ENCODE measurements at places on chromosomes 2 and 18.

- no peak for DNase-seq
Observed at GRCh38 chr2:168178520-168179324, 68.7 kb downstream of the STK39 start.

DNA sequence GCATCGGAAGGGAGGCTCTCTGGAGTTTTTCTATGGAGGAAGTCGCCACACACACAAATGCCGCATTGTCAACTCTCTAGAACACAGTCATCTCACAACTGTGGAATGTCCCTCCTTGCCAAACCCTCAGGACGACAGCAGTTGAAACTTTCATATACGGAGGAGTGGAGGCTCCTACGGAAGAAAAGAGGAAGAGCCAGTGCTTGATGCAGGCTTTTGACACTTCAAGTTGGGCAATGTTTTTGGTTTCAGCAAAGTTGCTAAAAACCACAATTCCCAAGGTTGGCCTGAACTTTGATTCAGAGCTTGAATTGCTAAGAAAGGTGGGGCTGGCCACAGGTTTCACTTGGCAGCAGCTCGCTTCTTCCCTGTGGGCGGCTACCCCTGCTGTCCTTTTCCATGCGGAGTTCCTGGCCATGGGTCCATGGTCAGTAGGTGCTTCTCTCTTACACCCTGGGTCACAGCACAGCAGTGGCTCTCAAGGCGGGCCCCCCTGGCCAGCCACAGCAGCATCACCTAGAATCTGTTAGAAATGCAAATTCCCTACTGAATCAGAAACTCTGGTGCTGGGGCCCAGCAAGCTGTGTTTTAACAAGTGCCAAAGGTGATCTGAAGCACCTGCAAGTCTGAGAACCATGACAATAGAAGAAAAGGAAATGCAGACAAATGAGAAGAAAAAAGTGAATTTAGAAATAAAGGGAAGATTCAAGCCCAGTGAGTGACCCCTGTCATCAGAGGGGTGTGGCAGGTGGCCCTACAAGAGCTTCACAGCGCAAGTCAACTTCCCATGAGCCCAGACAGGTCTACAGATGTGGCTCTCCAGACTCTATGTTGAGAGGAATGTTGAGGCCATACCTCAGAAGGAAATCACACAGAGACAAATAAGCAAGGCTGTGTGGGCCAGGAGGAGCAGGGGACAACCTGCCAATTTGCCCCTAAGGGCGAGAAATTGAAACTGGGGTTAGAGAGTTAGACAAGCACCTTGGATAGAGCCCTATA is 856.4 kb downstream of the RNF144A start:
- peak; percentile 70 for DNase-seq

- no peak for DNase-seq
Observed at GRCh38 chr2:10160203-10160955, 37.8 kb downstream of the RRM2 start.

DNA sequence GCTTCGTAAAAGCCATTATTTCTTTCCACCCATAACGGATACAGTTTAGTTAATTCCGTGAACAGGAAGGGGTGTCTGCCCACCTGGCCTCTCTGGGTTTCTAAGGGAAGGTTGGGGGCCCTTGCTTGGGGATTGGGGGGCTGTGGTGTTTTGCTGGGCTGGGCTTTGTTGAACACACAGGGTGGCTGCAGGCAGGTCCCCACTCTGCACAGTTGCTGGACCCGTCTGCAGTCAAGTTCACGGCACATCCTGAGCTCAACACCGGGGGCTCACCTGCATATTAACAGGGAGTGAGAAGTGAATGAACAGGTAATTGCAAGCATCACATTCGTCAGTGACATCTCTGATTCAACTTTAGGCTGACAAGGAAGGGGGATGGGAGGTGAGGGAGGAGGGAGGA is 109.0 kb downstream of the ZNF516 start:
- DNase-seq = no peak

- DNase-seq = no peak
Observed at GRCh38 chr2:111715987-111716904, 167.7 kb downstream of the ANAPC1 start.

DNA sequence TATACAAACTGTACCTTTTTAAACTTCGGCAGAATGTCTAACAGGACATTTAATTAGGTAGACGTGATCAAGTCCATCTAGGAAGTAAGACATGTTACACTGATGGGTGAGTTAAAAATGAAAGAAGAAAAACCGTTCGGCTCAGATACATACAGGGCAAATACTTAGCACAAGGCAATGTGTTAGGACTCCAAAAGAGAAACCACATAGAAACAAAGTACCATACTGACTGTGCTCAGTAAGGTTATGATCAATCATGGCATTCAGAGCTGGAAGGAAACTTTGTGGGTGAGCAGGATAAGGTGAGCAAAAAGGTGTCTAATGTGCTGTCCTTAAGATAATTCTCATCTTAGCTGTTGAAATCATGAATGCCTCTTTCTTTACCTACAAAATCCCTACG is 211.9 kb downstream of the STK39 start:
- DNase-seq = no peak

DNA sequence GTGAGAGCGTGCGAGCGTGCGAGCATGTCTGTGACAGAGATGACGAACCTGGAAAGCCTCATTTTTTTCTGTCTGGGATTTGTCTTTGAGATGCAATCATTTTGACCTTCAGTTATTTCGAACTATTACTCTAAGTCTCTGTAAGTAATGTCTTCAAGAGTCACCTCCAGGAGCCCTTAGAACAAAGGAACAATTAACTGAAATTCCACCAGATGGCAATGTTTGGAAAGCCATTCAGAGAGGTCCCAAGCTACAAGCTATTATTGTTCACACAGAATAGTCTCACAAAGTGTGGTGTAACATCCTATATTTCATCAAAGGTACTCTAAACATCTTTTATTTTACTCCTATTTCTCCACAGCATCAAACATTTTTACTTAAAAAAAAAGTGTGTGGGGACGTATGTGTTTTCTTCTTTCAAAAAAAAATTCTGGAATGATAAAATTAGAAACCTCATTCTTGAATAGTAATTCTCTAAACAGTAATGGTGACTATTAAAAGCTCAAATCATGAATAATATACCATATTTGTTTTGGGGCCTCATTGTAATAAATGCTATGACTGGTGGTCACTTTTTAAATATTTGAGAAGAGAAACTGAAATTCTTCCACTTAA is 35.1 kb upstream of the MAPRE2 start:
- no peak for DNase-seq

- no peak for DNase-seq
Observed at GRCh38 chr2:53829273-53829979, 30.3 kb downstream of the GPR75 start.

GRCh38 chr18:55968550-55968949 is 380.6 kb upstream of the TCF4 start:
- no peak for DNase-seq

DNA sequence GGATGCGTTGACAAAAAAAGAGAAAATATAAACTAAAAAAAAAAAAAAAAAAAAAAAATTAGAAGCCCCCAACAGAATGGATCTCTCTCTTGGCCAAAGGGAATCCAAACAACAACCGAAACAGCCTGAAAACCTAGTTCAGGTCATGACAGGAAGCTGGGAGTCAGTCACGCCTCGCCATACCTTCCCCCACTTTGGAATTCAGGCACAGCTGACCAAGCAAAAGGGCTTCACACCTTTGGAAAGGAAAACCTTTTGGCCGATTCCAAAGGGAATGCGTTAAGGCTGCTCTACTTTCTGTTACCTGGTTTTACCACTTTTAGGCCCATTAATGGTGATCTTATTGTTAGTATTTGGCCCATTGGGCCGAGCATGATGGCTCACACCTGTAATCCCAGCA is 17.9 kb upstream of the RMC1 start:
- DNase-seq = no peak

DNA sequence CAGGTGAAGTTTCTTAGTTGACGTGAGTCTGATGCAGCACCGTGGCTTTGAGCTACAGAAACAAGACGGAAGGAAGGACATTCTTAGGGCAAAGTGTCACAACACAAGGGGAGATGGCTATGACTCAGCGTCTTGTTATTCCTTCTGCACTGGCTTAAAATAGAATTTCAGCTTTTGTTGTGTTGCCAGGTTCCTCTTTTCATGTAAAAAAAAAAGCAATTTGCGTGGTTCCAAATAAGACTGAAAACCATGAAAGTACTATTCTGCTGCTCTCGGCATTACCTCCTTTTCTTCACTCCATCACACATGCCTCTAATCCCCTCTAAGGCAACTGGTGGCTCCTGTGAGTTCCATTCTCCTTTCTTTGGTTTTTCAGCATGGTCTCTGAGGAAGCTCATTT is 150.1 kb downstream of the ANTXR1 start:
- peak; percentile 72 for DNase-seq

GRCh38 chr2:169232551-169233154 is 129.7 kb downstream of the LRP2 start:
- no peak for DNase-seq

GRCh38 chr2:20348542-20348941 is 2.1 kb downstream of the PUM2 start:
- peak; percentile 26 for DNase-seq

DNA sequence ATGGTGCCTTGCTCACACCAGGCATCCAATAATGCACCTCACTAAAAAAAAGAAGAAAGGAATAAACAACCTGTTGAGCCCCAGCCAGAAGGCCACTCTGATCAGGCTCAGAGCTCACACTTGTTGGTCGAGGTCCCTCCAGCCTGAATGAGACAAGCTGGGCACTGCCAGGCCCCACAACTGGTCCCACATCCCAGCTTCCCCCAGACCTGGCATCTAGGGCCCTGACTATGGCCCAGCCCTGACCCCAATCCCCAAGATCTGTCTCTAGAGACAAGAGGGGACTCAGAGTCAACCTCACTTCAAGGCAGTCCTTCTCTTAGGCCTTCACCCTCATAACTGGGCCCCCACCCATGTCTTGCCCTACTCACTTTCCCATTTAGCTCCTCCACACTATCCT is 22.4 kb downstream of the TEX51 start:
- DNase-seq = no peak

GRCh38 chr2:120937686-120938044 is 202.0 kb downstream of the GLI2 start:
- DNase-seq = no peak

GRCh38 chr2:23844905-23845304 is 82.0 kb downstream of the ATAD2B start:
- no peak for DNase-seq

- DNase-seq = no peak
Observed at GRCh38 chr2:119838179-119838578, 78.5 kb downstream of the PTPN4 start.

- DNase-seq = no peak
Observed at GRCh38 chr18:76335859-76336640, 159.0 kb downstream of the ZNF516 start.

DNA sequence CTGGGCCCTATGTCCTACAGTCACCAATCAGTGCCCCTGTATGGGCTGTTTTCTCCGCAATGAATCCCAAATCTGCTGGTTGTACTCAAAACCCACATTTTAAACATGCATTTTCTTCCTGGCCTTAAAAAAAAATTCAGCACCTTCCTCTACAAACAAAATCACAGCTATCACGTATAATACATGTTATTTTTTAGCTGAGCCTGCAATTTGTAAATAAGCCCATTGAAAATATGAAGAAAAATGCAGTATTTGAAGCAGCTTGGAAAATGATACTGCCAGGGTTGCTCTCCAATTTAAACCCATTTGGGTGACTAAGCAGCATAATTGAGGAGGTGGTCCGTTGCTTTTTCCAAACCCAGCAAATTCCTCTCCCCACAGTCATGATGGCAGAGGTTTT is 33.0 kb upstream of the GYPC start:
- DNase-seq = no peak

DNA sequence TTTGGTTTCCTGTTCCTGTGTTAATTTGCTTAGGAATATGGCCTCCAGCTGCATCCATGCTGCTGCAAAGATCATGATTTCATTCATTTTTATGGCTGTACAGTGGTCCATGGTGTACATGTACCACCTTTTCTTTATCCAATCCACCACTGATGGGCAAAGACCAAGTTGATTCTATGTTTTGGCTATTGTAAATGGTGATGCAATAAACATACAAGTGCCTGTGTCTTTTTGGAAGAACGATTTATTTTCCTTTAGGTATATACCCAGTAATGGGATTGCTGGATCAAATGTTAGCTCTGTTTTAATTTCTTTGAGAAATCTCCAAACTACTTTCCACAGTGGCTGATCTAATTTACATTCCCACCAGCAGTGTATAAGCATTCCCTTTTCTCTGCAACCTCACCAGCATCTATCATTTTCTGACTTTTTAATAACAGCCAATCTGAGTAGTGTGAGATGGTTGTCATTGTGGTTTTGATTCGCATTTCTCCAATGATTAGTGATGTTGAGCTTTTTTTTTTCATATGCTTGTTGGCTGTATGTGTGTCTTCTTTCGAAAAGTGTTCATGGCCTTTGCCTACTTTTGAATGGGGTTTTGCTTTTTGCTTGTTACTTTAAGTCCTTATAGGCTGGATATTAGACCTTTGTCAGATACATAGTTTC is 19.4 kb downstream of the EXOC6B start:
- no peak for DNase-seq

DNA sequence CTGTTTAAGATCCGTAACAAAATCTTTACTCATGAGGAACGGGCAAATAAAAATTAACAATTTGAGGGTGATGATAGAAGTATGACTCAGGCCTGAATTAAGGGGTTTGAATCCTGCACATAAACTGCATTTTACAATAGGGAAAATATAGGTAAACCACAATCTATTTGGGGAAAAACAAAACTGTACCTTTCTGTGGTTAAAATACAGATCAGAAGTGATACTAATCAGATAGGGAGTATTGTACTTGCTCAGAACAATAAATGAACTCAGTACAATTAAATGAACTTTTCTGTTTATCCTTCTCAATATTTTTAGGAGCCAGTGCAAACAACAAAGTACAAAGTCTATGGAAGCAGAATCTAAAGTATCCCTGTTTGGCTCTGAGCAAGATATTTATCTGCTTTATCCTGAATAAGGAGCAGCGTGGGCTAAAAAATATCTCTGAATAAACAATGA is 287.3 kb downstream of the ZNF385B start:
- no peak for DNase-seq

GRCh38 chr18:6059551-6059950 is 164.2 kb upstream of the TMEM200C start:
- DNase-seq = no peak

GRCh38 chr18:10376731-10377130 is 77.7 kb upstream of the APCDD1 start:
- DNase-seq = no peak

- DNase-seq = no peak
Observed at GRCh38 chr2:106876699-106877098, 9.3 kb downstream of the ST6GAL2 start.

GRCh38 chr2:147663153-147663961 is 181.5 kb upstream of the ACVR2A start:
- DNase-seq = peak; percentile 36

GRCh38 chr2:75053484-75054112 is 95.2 kb downstream of the POLE4 start:
- peak; percentile 28 for DNase-seq

DNA sequence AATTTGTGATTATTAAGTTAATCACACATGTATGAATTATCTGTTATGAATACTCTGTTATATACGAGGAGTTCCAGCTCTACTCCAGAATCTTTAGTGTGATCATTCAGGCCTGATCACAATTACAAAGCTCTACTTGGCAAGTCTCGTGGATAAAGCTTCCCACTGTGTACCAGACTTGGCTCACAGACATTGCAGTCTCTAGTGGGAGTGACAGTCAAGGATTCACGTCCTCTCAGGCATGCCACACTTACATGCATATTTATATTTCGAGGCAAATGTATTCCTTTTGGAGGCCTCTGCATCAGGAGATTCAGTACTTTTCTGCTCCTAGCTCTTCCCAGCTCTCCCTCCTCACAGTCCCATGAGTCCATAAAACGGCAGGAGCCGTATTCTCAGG is 403.4 kb upstream of the CDH7 start:
- DNase-seq = no peak

GRCh38 chr2:230162981-230163380 is 56.8 kb downstream of the SP110 start:
- no peak for DNase-seq
